ENCODE measurements at places on chromosomes 5 and 9.

GRCh38 chr9:106758911-106759310 lies 104.1 kb upstream of the ZNF462 start:
- no peak for DNase-seq

DNA sequence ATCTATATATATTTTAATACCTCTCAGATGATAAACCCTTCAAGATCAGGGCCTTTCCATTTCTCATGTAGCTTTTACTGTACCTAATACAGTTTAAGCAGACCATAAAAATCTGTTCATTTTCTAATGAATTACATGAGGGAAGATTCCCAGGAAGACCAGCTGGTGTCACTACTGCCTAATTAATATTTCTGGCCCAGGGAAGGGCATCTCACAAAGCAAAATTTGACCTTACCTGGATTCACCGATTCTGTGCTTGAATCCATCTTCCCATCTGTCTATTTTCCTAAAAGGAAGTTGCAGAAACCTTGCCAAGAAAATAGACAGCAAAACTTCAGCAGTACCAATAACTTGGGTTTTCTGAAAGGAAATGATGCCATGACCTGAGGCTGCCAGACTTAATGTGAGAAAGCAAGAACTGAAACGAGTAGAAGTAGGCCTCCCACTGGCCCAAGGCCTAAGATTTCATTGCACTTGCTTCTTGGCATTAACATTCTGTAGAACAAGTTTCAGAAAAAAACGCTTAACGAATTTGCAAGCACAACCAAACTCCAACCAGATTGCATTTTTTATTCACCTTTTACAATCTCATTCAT lies 83.0 kb upstream of the GLIS3 start:
- DNase-seq, result no peak

- DNase-seq, result no peak
These were observed 4.5 kb downstream of the PSAT1 start for GRCh38 chr9:78301466-78301865.

- no peak for DNase-seq
These were observed 134.0 kb downstream of the KCTD16 start for GRCh38 chr5:144304688-144305087.

- DNase-seq, result no peak
These were observed 1436.0 kb upstream of the NUDT12 start for GRCh38 chr5:104998572-104998971.

DNA sequence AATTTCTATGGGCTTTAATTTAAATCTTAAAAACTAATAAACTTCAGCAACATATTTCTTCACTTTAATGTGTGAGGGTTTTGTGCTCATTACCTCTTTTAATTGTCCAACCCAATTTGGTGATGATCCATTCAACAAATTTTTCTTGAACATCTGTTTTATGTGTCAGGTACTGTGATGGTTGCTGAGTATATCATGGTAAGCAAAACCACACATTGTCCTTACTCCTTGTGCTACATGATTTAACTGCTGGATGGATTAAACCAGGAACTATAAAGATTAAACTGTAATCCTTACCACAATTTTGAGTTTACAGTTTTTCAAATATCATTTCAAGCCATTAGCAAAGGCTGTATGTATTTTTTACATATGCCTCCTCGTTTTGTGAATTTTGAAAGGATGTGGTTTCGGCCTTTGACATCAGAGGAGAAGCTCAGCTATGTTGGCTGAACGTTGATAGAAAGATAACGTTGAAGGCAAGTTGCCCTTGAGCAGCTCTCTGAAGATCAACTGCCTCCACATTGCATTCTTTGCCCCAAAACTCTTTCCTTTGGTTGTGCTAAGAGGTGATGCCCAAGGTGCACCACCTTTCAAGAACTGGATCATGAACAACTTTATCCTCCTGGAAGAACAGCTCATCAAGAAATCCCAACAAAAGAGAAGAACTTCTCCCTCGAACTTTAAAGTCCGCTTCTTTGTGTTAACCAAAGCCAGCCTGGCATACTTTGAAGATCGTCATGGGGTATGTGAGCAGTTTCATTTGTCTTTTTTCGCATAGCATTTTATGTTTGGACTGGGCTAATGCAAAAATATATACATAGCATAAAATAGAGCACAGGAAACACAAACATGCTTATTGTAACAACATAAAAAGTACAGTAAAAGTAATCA lies at the start of gene ITK:
Gene ITK (plus strand): TSS at position 467 of the 891 bp plus-strand sequence. CDS start 138 bp downstream, at position 605.
- DNase-seq, result no peak

- DNase-seq, result no peak
These were observed 52.4 kb upstream of the PWWP2A start for GRCh38 chr5:160171666-160172065.

- no peak for DNase-seq
These were observed 726 bp upstream of the ADGRV1 start for GRCh38 chr5:90557871-90558270.

GRCh38 chr5:124948754-124949275 lies 202.4 kb upstream of the ZNF608 start:
- DNase-seq, result no peak

DNA sequence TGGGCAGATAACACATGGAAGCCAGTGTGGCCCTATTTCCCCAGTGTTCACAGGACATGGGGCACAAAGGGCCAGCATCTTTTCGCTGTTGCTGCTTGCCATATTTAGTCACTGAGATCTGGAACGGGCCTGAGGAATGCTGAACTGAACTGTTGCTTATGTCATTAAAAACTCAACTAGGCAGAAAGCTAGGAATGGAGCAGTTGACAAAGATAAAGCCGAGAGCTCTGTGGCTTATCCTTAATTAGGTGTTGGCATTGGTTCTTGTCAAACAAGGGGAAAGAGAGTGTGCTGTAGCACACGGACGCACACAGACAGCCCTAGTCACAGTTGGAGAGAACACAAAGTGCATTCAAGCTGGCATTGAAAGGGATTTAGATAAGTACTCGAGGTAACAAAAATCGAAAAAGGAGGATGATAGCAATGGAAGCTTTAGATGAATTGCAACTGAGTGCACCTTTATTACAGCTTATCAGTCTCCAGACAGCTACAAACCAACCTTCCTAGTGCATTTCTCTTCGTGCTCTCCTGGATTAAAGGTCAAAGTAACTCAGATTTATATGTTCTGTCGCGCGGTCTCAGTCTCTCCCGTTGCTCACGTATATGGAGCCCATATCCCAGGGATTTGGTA lies 450.2 kb upstream of the ZNF608 start:
- DNase-seq, result no peak

GRCh38 chr5:59253625-59254024 lies 639.9 kb downstream of the PDE4D start:
- no peak for DNase-seq

DNA sequence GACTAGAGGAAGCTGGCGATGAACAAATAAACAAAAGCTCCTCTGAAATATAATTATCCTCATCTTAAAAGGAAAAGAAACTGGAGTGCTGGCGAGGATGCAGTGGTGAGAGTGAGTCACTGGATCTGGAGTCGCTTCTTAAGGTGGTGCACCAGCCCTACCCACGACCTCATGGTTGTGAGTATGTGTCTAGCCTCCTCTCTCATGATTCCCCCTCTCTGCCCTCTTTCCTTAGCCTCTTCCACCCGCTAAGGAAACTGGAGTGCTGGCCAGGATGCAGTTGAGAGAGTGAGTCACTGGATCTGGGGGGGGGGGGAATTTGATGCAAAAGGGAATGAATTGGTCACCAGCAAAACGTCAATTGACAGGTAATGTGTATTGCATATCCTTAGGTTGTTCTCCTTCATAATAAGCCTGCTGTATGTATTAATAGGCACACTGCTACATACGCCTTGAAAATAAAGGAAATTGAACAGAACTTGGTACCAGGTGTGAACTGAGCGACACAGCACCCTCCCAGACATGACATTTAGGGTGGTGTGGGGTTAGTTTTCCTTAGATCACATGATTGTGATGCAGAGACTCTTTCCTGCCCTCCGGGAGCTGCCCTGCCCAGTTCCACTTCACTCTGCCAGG lies 36.3 kb upstream of the EBF1 start:
- no peak for DNase-seq

- DNase-seq, result no peak
These were observed 26.5 kb upstream of the BOD1 start for GRCh38 chr5:173642895-173643481.

GRCh38 chr5:179610109-179610902 lies 13.2 kb downstream of the HNRNPH1 start:
- no peak for DNase-seq

- no peak for DNase-seq
These were observed 8.3 kb upstream of the SEPTIN8 start for GRCh38 chr5:132785365-132785764.

DNA sequence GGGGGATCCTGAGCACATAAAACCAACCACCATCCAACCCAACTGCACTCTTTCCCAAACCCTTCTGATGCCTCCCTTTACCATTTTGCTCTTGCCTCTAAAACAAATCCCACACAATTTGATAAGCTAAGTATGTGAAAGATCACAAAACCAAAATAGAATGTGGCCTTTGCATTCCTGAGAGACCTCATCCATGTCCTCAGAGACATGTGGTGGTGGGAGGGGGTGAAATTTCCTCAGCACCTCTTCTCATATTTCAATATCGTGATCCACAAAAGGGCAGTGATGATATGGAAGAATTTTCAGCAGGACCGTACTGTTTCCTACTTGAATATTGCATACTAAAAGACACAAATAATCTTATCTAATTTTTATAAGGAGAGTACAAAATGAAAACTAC lies 423.3 kb downstream of the TLE1 start:
- DNase-seq, result no peak

DNA sequence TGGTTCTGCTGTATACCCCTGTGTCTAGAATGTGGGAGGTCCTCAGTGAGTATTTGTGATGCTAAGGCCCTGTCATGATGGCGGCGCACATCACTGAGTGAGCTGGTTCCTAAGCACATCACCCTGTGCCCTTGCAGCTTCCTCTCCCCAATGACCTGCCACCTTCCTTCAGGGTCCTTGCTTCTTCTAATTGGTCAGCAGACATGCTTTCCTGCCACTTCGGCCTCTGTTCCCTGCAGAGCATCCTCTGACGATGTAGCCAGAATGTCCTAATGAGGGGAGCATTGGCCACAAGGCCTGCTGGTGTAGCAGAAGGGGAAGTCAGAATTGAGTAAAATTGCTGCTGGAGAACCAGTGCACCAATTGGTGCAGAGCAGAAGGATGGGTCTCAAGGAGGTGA lies 31.1 kb upstream of the ANGPTL2 start:
- no peak for DNase-seq

GRCh38 chr9:121886759-121887485 lies 206.2 kb downstream of the TTLL11 start:
- no peak for DNase-seq

DNA sequence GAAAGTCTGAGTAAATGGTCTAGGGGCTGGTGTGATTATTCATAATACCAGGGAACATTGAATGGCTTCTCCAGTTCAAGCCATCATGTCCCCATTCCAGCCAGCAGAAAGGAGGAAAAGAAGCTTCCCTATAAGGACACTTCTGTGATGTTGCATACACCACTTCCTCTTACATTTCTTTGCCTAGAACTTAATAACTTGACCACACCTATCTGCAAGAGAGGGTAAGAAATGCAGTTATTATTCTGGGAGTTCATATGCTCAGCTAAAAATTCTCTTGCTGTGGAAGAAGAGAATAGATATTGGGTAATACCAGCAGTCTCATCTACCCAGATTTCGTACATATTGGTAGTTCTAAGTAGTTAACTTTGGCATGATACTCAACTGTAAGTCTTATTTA lies 166.1 kb downstream of the SLC28A3 start:
- DNase-seq, result no peak

GRCh38 chr9:135343837-135344522 lies 135.6 kb upstream of the PPP1R26 start:
- DNase-seq, result peak; percentile 44

DNA sequence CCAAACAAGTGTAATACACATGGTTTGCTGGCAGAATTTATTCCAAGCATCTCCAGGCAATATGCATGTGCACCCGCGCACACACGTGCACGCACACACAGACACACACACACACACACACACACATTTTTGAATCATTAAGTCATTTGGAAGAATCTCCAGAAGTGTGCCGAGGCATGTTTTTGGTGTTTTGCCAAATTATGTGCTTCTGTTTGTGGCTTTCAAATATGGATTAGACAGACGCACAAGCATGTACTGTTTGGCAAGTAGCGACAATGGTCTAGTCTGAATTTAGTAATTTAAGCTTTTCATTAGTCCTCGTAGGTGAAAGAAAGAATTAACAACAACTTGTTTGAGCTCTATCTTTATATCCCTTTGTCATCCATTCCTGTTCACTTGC lies 36.7 kb downstream of the NFIB start:
- no peak for DNase-seq

- DNase-seq, result no peak
These were observed 314.3 kb downstream of the EBF1 start for GRCh38 chr5:158785397-158785796.

DNA sequence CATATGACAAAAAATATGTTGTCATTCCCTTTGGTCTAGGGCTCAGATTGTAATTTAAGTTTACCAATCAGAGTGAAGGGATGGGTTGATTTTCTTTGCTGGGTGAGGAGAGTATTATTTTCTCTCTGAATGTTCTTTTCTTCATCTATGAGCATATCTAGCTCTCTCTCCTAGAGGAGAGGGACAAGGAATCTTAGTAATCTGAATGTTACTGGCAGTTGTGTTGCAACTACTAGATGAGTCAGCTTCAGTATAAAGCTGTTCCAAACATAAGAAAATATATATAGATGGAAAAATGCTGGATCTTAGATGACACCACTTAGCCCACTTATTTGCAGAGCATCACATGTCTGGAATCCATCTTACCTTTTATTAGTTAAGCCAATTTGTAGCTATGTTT lies 259.3 kb downstream of the TUSC1 start:
- DNase-seq, result no peak

- DNase-seq, result no peak
These were observed 331.0 kb upstream of the TLE4 start for GRCh38 chr9:79240774-79241173.

DNA sequence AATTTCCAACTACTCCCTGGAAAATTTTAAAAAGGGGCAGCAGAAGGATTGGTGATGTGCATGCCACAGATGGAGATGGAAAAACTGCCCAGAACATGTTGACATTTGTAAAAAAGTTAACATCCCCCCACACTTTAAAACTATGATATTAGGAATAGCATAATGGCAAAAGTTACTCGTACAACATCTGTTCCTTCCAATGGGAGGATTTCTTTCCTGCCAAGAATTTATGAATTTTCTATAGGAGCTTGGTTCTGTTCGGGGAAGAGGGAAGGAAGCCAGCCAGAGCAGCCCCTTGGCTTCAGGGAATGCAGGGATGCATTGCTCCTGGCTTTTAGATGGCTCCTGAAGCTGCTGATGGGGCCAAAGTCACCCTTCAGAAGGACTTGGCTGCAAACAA lies 22.7 kb downstream of the KLF4 start:
- no peak for DNase-seq

Data from CD8-positive, alpha-beta T cell (primary cell).